Activated B cell treated with CpG ODN at 0.5 μM for 24 hours (primary cell): ENCODE measurements at places on chromosomes 12 and 14. TPM values are rescaled to one million over a fixed set of nuclear protein-coding genes. Genes with fewer than 3 reads are reported as not detected.

Gene CLEC4C
- 0.44 TPM in 1 of 2 replicates, not detected in the other for total RNA-seq

Gene FAM186B
- total RNA-seq, result 0.93 and 1.5 TPM in 2 replicates

Gene NGB
- total RNA-seq, result not detected in 2 replicates

Gene AQP5
- total RNA-seq, result not detected in 2 replicates

DNA sequence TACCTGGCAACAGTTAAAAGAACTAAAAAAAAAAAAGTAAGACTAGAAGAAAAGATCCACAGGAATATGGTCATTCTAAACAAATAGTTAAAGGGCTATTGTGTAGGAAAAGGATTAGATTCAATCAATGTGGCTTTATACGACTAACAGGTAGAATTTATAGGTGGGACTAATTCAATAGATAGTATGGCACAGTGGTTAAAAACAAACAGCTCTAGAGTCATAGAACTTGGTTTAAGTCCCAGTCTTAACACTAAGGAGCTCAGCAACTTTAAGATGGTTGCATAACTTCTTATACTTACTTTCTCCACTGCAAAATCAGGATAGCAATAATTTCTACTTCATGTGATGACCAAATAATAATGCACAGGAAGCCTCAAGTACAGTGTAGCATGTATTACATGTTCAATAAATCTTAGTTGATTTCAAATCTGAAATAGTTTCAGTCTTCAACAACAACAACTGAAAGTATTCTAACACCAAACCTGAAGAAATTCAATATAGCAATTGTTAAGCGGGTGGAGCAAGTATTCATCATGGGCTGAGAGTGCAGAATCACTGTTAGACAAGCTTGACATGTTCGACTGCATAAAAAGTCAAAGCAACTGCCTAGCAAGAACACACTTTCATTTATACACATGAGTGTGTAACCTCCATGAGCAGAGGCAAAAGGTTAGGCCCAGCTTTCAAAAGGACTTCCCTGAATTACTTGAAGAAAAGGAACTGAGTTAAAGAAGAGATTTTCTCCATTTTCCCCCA, 50.4 kb downstream of the ITPR2 start:
- no peak for DNase-seq

DNA sequence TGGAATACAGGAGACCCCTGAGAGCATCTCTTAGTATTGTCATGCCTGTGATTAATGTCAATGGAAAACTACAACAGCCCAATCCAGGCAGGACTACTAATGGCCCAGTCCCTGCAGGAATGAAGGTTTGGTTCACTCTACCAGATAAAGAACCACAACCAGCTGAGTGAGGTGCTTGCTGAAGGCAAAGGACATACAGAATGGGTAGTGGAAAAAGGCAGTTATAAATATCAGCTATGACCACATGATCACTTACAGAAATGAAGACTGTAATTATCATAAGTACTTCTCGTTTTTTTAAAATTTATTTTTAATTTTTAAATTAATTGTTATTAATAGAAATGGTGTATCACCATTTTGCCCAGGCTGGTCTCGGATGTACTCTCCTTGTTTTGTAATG, 17.2 kb upstream of the LPCAT3 start:
- no peak for DNase-seq

- no peak for DNase-seq
These were observed 1135.0 kb downstream of the GALC start for GRCh38 chr14:86858031-86858430.

GRCh38 chr14:103185051-103186029, 62.1 kb downstream of the TNFAIP2 start:
- no peak for DNase-seq

DNA sequence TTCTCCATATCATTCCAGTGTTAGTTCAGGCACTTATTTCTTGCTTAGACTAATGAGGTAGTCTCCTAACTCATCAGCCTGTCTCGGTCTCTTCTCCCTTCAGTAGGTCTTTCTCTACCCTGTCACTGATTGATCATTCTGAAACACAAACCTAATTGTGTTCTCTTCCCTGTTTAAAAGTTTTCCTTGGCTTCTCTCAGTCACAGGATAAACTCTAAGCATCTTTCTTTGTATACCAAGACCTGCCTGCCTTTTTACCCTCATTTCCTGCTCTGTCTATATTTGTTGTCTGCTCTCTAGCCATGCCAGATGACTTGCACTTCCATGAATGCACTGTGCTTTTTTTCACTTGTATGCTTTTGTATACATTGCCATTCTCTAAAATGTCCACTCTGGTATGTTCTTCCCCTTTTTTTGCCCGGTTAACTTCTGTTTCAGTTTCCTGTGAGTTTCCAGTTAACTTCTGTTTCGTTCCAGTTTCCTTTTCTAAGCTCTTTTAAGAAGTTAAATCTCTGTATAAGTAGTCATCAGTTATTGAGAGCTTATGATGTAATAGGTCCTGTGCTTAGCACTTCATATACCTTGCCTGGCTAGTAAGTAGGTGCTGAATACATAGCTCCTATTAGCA, 12.8 kb downstream of the DIP2B start:
- no peak for DNase-seq

DNA sequence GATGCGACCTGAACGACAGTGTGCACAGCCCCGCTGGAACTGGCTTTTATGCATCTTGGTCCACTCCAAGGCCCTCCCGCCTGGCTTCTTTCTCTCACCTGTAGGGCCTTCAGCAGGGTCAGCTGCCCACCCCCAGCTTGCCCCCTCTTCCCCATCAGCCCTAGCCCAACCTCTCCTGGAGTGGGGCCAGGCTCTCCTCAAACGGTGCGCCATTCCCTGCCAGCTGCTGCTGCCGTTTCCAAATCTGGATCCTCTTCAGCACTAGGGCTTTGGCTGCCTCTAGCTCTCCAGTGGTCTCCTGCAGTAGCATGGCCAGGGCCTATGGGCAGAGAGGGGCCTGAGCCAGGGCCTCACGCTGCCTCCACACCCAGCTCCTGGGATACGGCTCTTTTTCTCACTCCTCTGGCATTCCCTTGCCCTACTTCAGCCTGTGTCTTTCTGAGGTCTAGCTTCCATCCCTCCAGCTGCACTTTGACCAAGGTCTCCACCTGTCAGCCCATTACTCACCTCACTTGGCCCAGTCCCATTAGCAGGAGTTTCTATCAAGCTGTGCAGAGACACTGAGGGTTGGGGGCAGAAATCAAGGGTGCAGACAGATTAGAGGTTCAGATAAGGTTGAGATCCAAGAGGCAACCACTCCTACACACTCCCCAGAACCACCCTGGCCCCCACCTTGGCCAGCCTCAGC, 5.0 kb downstream of the STAT6 start:
- no peak for DNase-seq

DNA sequence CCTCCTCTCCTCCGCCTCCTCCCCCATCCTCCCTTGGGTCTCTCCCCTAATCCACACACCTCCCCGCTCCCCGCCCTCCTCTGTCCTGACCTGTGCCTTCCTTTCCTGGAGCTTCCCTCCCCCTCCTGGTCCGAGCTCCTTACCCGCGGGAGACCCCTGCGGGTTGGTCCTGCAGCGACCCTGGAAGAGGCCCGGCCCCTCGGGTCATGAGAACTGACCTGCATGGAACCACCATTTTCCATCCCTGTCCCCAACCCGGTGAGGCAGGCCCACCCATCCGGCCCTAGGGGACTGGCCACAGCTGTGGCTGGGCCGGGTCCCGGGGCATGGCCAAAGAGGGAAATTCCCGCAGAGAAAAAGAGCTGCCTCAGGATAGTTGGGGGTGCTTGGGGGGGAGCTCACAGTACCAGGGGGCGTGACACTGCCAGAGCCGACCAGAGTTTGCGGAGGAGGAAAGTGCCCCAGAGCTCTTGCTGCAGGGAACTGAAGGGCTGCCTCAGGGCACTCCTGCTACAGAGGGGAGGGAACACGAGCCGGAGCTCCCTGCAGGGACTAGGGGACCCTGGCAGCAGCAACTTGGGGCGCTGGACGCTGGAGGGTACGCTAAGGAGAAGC, 613 bp downstream of the ARHGEF40 start:
- no peak for DNase-seq

DNA sequence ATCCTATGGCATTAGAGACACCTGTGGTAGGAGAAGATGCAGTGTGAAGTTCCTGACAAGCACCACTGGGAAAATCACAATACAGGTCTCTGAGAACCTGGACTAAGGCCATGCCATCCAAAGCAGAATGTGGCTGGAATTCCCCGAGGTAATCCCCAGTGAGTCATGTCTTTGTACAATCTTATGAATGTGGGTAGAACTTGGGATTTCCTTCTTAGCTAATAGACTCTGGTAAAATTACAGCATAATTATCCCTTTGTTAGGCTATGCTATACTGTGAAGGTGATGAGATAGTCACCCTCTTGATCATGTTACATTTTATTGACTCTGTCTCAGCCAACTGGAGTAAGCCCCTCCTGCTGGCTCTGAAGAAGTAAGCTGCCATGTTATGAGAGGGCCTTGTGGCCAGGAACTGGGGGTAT, 224.3 kb upstream of the DCN start:
- DNase-seq, result no peak

- no peak for DNase-seq
These were observed 908.8 kb downstream of the VRK1 start for GRCh38 chr14:97705976-97706375.

DNA sequence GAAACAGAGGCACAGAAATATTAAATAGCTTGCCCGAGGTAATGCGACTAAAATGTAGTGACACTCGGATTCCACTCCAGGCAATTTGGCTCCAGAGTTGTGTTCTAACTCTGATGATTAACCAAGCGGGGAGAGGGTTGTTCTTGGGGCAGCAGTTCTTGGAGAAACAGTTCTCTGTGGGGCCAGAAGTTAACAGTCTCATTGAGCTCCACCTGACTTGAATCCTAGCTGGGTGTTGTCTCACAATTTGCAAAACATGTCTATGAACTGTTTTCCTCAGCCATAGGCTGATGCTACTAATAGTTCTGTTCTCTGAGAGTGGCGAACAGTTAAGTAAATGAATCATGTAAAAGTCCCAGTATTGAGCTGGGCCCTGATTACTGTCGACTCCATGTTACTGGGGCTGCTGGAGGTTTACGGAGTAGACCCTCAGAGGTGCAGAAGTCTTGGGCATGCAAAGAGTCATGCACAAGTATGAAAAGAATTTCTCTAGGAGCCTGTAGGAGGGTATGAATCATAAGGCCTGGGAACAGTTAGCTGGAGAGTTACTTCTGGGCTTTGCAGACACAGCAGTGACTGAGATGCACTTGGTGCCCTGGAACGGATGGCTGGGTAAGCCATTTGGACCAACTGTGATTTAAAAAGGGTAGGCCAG, 15.4 kb upstream of the NIN start:
- DNase-seq, result no peak

DNA sequence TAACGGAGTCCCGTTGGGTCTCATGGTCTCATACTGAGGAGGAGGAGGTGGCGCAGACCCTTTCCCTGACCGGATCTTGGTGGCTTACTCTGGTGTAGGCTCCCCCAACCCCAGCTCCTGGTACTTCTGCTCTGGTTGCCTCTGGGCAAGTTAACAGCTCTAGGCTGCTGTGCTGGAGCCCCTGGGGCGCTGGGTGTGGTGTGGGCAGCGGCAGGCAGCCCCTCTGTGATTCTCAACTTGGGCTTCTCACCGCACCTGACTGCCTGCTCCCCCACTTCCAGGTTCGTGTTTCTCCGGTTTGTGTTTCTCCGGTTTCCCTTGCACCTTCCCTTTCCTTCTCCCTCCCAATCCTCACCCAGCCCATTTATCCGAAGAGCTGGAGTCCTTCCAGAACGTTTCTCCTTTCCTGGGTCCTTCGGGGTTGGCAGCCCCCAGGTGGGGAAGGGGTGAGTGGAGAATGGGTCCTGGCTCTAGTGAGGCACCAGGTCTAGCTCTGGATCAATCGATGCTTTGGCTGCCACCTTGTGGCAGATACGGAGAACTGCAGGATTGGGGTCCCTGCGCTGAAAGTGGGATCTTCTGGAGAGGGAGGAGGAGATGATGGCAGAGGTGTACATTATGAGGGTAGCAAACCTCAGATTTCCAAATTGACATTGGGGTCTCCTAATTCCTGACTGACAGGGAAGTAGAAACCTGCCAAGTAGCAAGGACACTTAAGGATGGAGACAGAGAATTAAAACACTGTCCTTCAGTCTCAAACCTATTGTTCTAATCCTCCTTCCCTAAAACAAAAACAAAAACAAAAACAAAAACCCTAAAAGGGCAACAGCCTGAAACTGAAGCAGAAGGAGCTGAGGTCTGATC, 8.3 kb downstream of the CISTR start:
- peak; percentile 32 for DNase-seq

DNA sequence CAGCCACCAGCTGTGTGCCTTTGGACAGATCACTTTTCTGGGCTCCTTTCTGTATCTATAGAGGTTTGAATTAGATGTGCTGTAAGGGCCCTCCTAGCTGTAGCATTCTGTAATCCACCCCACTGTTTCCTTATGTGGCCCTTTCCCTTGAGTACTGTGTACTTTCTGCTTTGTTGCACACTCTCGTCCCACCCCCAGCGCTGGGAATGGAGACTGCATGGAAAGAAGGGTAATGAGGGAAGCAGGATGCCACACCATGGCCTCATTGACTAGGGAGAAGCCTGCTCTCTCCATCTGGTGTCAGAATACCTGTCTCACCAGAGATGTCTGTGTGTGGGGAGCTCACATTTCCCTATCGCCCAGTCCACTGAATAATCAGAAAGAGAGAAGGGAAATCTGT, 13.6 kb upstream of the GALNT16 start:
- no peak for DNase-seq

- DNase-seq, result no peak
These were observed 947 bp downstream of the GAS2L3 start for GRCh38 chr12:100574187-100575074.

GRCh38 chr14:21268617-21269251, 508 bp downstream of the HNRNPC start:
- DNase-seq, result no peak

DNA sequence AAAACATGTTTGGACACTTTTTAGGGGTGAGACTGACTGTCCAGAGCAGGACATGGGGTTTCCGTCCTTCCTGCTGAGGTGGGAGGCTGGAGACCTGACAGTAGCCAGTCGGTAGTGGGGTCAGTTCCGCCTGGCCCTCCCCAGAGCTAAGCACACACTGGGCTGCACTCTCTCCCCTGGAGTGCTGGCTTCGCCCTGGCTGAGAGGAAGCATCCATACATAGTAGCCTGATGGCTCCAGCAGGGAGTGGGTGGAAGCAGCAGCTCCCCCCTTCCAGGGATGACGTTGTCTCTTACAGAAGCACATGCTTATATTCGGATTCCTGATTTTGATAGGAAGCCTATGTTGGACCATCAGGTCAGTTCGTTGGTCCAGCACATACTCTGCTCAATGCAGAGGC, 40.4 kb downstream of the SFSWAP start:
- DNase-seq, result no peak

GRCh38 chr14:69001375-69001774, 22.3 kb upstream of the ACTN1 start:
- no peak for DNase-seq

DNA sequence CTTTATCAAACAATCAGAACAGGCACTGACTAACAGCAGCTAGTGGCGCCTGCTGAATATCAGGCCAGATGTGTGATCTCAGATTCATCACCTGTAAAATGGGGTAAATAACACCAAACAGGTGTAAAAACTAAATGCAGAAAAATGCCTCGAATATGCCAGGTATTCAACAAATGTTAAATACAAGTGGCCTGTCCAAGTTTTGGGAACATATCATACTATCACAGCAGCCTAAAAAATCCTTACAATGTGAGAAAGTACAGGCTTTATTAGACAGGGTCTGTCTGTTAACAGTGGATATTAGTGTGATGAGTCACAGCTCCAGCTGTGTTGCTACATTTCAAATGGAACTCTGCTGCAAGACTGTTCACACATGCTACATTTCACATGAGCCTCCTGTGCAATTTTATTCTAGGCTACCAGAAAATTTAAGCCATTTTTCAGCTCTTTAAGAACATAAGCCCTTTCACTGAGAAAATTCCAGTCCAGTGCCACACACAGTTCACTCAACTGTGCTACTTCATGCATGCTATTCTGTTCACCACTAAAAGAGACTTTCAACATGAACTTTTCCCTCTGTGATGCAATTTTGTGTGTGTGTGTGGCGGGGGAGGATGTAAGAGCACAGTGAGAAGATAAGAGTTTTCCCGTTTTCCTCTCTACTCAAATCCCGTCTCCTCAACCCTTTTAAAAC, 56.7 kb downstream of the MSRB3 start:
- DNase-seq, result no peak
